GM10248 (cell line): ENCODE measurements at places on chromosomes 7 and 10.

- no peak for DNase-seq
These were observed 52.9 kb downstream of the CALD1 start for GRCh38 chr7:134832367-134832766.

DNA sequence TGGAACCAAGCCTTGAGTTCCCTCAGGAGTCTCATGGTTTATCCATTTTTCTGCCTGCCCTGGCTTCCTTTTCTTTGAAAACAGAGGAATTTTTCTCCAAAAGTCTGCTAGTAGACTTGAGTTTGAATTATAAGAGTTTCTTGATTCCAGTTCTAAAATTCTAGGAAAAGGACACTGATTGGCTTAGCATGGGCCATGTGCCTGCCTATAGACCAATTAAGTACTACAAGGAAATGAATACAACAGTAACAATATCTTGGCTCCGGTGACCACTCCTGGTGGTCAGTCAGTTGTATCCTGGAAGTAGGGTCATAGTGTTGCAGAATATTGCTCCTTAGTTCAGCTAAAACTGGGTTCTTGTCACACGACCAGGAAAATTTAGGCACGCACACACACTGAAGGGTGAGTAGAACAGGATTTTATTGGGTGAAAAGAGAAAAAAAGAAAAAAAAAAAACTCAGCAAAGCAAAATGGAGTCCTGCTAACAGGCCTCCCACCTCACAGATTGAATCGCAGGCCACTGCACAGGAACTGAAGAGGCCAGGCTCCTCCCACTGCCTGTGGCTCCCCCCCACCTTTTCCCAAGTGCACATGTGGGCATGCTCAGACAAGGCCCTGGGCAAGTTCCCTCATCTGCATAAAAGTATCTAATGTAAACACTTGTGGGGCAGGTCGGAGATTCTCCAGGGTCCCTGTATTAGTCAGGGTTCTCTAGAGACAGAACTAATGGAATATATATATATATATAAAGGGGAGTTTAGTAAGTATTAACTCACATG, 155.1 kb downstream of the LYZL1 start:
- DNase-seq: no peak

GRCh38 chr7:138551102-138551501, 91.0 kb downstream of the TRIM24 start:
- no peak for DNase-seq

GRCh38 chr10:72598769-72599701, 26.8 kb downstream of the MICU1 start:
- DNase-seq: no peak

DNA sequence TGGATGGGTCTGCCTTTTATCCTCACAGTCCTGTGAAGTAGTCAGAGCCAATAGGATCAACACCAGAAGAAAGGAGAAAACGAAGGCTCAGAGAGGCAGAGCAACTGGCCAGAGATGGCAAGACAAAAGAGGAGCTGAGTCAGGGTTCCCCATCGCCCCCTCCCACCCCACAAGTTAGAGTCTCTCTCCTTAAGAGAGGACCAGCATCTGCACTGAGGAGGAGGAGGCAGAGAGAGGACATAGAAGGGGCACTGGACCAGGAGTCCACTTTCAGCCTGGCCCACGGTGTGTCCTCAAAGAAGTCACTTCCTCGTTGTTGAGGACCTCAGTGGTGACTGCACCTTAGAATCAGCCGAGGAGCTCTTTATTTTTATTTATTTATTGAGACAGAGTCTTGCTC, 11.6 kb downstream of the SPOCK2 start:
- no peak for DNase-seq

GRCh38 chr10:86646933-86647332, 7.4 kb upstream of the OPN4 start:
- DNase-seq: no peak

- no peak for DNase-seq
These were observed 44.5 kb downstream of the LANCL2 start for GRCh38 chr7:55409482-55410225.

DNA sequence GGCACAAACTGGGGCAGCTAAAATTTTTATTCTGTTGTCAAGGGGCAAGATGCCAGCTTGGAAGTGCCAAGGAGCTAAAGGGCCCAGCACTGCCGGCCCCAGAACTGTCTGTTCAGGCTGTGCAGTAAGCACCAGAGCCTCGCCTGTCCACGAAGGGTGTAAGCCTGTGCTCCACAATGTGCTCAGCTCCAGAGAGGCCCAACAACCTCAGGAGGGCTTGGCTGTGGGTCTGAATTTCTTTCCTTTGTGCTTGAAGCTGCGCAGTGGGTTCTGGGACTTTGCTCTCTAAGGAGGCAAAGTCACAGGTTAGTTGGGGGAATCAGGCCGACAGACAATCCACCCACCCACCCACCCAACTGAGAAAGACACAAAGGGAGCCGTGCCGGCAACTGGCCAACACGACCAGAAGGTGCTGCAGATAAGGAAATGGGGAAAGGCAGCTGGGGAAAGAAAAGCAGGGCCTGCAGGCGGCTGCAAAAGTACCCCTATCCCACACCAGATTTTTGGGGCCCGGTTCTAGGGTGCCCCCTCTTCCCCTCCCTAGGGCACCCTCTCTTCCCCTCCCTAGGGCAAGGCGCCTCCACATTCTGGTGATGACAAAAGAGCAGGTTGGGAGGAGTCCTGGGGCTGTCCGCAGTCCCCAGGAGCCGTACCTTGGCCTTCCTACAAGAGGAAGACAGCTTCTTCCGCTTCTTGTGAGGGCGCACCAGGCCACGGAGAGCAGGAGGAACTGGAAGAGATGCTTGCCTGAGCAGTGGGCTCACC, 7.7 kb downstream of the DDX56 start:
- DNase-seq: no peak

- no peak for DNase-seq
These were observed 38.9 kb downstream of the UNC5B start for GRCh38 chr10:71251319-71251718.

DNA sequence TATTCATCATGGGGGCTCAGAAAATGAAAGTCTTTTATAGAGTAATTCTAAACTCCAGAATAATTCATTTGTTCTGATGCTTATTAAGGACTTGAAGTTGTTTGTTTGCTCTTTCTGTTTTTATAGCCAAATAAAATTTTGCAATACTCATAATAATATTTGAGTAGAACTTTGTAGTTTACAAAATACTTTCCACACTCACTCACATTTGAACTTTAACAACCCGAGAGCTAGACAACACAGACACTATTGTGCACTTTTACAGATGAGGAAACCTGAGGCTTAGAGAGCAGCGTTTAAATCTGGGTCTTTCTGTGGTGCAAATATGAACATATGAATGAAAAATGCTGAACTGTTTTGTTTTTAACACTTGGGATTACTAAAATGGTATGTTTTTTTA, 126.8 kb downstream of the KAT6B start:
- no peak for DNase-seq

GRCh38 chr10:3666525-3667302, 118.3 kb downstream of the KLF6 start:
- no peak for DNase-seq

GRCh38 chr10:68618234-68618633, 58.1 kb downstream of the TET1 start:
- no peak for DNase-seq

DNA sequence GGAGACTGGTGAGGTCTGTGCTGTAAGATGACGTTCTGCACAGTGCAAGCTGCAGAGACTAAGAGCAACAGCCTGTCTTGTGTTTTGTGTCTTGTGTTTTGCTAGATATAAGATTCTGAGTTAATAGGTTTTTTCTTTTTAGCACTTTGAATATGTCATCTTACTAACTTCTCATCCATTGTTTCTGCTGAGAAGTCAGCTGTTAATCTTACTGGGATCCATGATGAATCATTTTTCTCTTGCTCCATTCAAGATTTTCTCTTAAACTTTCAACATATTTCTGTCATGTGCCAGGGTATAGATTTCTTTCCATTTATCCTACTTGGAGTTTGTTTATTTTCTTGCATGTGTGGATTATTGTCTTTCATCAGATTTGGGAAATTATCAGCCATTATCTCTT, 290.3 kb downstream of the CELF2 start:
- no peak for DNase-seq

GRCh38 chr10:114239117-114239993, at the start of gene VWA2:
Gene VWA2, plus strand, starts transcription at chr10:114239254. Its CDS starts 9,460 bp downstream, at chr10:114248714.
- DNase-seq: peak; percentile 47

DNA sequence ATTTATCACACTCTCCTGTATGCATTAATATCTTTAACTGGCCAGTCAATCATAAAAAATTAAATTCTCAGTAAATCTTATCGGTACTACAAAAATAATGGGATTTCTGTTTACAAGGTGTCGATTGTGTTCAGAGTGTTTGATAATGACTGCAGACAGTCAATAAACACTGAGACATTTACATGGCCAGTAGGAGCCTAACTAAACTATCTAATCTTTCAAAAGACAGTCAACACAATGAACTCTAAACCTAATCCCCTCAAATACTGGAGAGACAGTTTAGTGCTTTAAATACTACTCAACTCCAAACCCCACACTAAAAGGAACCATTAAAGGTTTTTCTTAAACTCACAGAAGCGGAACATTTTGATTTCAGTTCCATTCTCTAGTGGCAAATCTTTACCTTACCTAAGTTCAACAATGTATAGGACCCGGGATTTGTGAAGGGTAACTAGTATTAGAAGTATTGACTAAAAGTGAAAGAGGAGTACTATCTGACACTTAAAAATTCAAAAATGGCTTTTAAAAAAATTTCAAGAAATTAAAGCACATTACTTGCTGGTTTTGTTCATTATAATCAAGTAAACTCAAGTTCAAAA, 37.3 kb upstream of the EXOC6 start:
- peak; percentile 23 for DNase-seq

GRCh38 chr10:14562218-14563075, 212.2 kb downstream of the FAM107B start:
- DNase-seq: no peak

DNA sequence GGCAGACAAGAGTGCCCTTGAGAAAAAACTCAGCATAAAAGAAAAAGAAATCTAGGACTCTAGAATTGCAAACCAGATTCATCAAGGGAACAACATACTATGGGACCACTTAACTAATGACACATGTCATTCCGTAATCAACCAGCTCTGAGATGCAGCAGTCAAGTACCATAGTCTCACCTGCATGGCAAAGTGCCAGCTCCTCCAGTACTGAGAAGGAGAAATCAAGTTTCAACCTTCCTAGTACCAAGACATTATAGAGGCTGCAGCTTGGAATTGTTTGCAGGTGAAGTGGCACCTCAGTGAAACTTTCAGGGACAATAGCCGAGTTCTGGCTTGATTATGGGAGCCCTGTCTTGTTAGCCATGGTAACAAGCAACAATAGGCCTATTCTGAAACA, 11.5 kb downstream of the STEAP1 start:
- no peak for DNase-seq

DNA sequence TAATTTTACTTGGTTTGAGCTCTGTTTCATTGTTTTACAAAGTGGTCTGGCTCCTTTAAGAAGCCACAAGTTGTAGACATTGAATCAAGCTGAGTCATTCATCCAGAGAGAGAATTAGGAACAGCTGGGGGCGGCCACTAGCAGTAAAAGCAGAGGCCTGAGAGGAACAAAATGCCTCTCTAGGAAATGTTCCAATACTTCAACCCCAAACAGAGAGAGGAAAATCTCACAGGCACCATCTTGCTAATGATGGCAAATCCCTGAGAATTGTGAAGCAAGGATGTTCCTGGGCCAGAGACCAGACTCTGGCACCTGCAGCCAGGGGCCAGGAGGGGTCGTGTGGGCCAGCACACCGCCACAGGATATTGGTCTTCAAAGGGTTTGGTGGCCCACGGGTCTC, 26.5 kb upstream of the TRIL start:
- DNase-seq: no peak

DNA sequence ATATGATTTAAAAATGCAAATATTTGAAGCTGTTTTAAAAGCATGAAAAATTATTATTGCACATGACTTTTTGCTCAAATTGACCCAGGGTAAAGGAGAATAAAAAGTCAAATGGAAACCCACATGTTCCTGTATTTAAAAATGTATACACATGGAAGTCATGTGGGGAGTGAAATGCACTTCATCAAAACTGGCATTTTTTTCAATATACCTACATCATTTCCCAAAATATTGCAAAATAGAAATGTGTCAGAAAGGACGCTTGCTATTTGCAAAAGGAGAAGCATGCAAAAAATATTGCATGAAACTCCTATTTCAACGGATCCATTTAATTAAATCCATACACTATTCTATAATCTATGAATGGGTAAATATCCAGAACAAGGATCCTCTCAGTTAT, 117.0 kb downstream of the POU6F2 start:
- DNase-seq: no peak

DNA sequence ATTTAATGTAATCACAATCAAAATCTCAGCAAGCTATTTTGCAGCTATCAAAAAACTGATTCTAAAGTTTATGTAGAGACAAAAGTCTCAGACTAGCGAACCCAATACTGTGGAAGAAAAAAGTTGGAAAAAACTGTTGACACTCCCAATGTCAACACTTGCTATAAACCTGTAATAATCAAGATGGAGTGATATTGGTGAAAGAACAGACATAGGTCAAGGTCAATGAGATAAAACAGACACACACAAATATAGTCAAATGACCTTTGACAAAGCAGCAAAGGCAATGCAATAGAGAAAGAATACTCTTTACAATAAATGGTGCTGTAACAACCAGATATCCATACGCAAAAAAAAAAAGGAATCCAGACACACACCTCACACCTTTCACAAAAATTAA, 84.5 kb downstream of the ATE1 start:
- DNase-seq: no peak

- DNase-seq: no peak
These were observed 222.2 kb upstream of the SH2B2 start for GRCh38 chr7:102064361-102065025.

GRCh38 chr7:127886248-127886647, 145.0 kb downstream of the LRRC4 start:
- DNase-seq: no peak

- DNase-seq: no peak
These were observed 567.5 kb downstream of the DNAJB6 start for GRCh38 chr7:157904211-157904865.

DNA sequence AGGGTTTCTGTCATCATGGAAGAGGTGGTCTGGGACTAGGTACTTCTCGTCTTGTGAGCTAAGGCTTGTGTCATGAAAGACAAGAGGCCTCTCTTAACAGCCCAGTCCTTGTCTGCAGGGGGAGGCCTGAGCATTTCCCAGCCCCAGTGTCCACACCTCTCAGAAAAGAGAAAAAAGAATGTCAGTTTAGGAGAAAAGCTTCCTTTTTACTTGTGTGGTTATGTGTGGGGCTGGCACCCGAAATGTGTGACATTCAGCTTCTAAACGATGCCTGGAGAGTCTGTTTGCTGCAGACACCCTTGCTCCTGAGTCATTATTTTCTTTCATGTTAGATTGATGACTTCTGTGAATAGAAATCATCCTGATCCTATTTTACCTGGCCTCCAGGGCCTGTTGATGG, 67.4 kb downstream of the LANCL2 start:
- no peak for DNase-seq

DNA sequence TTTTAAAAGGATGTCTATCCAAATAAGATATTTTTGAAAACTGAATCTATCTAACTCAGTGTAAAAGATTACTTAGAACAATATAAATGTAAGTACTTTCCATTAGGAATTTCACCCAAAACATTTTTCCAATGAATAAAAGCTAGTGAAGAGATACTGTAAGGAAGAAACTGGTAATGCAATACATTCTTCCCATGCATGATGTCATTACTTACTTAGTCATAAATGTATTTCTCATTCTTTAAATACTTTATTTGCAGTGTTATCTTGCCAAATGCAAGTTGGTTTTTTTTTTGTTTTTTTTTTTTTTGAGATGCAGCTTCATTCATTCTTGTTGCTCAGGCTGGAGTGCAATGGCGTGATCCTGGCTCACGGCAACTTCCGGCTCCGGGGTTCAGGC, 265.6 kb downstream of the PHF14 start:
- DNase-seq: no peak

GRCh38 chr7:22445853-22446252, 54.1 kb downstream of the STEAP1B start:
- no peak for DNase-seq

- DNase-seq: peak; percentile 45
These were observed 11.5 kb upstream of the DLD start for GRCh38 chr7:107879400-107880035.
